ENCODE measurements at places on chromosomes 6 and 20.

- peak; percentile 91 for DNase-seq
Measured at GRCh38 chr6:152301765-152302568, 335.2 kb downstream of the SYNE1 start.

- DNase-seq: peak; percentile 47
Measured at GRCh38 chr20:51766994-51767866, 960 bp downstream of the ATP9A start.

GRCh38 chr6:34922177-34922663 is 33.2 kb downstream of the ANKS1A start:
- DNase-seq: no peak

- DNase-seq: no peak
Measured at GRCh38 chr6:98605705-98606104, 228.7 kb upstream of the POU3F2 start.

DNA sequence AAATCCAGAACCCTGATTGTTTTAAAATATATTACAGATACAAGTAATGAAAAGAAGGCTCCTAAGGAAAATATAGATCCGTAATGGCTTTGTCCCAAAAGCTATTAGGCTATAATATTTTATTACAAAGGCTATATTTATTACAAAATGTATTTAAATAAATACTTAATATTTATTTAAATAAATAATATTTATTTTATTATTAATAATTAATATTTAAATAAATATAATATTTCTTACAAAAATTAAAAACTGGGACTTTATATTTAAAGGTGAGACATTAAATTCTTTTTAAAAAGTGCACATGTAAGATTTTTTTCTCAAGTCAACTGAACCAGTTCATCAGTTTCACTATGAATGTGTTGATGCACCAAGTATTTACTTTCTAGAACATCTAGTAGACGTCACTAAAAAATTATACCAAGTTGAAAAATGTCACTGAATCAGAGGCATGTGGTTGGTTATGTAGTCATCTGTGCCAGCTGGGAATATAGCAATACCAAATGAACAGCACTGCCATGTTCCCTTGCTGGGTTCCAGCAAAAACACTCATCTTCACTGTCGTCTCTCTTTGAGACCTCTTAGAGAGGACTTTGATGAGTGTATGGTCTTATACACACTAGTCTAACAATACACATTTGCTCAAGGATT is 278.9 kb downstream of the ESR1 start:
- no peak for DNase-seq

- DNase-seq: no peak
Measured at GRCh38 chr6:39363280-39363679, 40.8 kb upstream of the KCNK16 start.

DNA sequence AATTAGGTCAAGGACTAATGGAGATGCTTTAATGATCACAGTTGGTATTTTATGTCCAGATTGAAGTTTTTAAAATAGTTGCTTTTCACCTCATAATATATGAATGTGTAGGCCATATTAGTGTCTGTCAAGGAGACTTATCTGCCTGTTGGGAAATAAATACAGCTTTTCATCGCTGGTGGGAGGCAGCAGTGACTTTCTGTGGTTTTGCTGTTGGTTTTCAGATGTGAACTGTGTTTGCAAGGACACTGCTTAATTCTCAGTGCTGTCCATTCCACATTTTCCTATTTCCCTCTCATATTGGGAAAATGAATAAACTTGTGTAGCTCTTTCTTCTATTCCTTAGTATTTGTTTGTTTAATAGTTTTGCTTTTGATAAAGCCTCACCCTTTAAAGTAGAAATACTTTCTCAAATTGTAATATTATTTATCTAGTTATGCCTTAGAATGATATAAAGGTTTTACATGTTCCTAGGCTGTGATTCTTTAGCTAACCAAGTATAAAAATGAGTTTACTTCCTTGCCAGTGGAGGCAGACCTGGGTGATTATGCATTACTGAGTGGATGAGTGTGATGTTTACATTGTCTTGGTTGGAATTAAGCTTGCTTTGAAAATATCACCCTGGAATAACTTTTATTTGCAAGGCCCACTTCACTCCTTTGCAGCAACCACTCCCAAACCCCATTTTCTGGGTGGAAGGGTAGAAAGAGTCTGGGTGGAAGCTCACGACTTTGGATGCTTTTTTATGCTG is 3.3 kb downstream of the PLCB4 start:
- no peak for DNase-seq

DNA sequence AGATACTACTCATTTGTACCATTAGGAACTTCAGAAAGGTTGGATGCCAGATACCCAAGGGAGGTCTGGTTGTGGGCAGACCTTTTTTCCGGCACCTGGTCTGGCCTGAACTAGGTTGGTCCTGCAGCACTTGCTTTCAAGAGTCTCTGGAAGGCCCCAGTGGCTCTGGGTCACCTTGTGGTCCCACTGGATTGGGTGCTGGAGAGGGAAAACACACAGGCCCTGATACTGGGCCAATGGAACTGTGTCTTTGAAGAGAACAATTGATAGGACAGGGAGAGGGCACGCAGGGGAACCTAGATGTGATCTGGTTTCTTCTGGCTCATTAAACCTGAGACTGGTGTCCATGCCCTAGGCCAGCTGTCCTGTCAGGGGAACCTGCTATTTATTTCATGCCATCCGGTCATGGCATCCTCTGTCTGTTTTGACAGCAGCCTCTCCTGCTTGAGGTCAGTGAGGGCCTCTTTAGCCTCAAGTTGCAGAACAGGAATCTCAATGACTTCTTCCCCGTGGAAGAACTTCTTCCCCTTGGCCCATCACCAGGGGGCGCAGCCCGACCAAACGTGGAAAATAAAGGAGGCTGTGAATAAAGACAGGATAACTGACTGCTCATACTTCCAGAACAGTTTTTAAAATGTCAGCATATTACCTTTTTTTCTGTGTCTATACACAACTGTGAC is 25.0 kb downstream of the TAF8 start:
- peak; percentile 57 for DNase-seq

DNA sequence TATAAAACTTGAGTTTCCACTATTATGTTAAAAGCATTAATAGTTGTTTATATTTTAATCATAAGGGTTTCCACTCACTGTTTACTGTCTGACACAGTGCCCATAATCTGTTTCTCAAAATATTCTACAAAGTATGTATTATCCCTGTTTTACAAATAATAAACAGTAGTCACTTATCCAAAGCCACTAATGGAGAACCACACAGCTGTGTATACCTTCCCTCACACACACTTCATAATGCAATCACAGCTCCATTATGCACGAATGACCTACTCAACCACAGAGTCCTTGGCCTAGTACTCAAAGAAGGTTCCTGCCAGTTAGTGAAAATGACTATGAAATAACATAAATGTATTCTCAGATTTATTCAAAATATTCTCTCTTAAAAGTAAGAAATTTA is 103.1 kb downstream of the EPB41L2 start:
- DNase-seq: no peak

- no peak for DNase-seq
Measured at GRCh38 chr20:31841928-31842327, 3.5 kb downstream of the FOXS1 start.

GRCh38 chr6:125489579-125490285 is 188.0 kb upstream of the HDDC2 start:
- no peak for DNase-seq

DNA sequence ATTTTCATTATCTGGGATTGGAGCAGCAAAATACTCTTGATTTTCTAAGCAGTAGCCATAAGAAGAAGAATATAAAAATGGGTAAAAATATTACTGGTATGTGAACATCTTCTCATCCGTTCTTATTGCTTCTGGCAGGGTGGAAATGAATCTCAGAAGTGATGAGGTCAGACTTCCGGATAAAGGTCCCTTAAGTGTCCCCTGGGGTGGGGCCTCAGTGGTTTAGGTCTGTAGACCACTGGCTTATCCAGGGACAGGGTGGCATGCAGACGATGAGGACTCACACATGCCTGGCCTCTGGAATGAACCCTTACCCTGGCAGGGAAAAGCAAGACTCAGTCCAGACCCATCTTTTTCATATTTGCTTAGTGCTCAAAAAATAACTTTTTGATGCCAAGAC is 143.3 kb downstream of the UST start:
- no peak for DNase-seq

- no peak for DNase-seq
Measured at GRCh38 chr6:37602346-37602745, 95.3 kb downstream of the MDGA1 start.

DNA sequence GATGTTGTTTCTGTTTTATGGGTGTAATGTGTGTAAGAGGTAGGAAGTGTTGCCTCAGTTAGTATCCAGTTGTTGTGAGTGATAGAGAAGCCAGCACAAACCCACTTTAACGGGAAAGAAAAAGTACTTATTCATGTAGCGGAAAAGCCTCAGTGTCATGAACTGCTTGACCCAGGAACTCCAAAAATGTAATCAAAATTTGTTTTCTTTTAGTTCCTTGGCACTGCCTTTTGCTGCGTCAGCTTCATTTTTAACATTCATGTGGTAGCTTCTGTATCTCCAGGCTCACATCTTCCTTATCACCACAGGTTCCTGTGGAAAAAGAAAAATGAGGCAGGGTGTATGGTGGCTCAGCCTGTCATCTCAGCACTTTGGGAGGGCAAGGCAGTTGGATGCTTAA is 46.4 kb upstream of the CCDC28A start:
- no peak for DNase-seq

DNA sequence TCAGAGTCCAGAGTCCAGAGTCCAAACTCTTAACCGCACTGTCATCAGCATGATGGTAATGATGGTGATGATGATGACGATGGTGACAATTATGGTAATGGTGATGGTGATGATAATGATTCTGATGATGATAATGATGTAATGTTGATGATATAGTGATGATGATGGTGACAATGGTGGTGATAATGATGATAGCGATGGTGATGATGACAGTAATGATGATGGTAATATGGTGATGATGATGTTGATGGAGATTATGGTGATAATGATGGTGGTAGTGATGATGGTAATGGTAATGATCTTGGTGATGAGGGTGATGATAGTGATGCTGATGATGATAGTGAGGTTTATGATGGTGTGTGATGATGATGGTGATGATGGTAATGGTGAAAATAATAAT is 367.8 kb upstream of the CDH4 start:
- no peak for DNase-seq

GRCh38 chr6:81556551-81556950 is 195.9 kb downstream of the TENT5A start:
- no peak for DNase-seq

DNA sequence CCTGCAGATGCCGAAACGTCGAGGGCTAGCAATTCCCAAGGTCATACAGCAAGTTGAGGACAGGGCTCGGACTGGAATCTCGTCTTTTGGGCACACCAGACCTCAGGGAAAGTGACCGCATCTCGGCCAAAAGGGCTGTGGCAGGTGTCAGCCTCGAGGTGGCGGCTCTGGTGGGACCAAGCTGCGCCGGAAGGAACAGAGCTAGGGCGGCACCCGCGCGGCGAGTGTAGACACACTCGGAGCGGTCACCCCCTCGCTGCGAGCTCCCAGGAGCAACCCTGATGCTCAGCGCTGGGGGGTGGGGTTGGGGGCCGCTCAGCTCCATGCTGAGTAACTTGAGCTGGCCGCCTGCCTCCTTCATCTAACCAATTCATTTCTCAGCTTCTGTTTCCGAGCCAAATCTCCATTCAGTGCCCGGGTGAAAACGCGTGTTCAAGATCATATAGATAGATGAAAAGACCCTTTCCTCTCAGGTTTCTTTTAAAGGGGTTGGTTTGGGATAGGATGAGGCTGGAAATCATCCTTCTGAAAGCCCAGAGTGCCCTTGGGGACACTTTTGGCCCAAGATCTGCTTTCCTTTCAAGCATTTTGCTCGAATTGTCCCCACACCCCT is 2.2 kb upstream of the TUBB2B start:
- DNase-seq: peak; percentile 21

DNA sequence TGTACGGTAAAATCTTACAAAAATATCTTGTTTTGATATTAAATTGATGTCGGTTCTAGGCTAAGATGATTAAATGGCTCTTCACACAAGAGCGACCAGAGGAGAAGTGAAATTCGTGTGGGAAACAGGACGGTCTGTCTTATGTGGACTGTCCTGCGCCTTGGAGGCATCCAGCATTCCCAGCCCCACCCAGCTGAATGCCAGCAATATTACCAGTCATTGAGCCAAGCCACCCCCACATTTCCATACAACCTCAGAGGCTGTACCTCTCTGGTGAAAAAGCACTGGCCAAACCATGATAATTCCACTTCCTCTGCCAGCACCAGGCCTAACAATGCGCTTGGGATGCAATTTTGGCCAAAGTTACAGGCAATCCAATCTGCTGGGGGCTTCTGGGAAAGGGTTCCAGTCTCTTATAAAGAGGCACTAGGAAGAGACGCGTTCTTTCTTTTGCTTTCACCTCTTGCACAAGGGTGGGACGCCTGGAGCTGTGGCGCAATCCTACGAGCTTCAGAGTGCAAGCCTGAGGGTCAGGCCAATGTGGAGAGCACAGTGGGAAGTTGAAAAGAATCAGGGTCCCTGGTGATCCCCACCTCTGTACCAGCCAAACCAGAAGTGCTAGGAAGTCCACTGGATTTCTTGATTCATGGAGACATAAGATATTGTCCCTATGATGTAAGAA is 213.1 kb downstream of the PREX1 start:
- DNase-seq: no peak

DNA sequence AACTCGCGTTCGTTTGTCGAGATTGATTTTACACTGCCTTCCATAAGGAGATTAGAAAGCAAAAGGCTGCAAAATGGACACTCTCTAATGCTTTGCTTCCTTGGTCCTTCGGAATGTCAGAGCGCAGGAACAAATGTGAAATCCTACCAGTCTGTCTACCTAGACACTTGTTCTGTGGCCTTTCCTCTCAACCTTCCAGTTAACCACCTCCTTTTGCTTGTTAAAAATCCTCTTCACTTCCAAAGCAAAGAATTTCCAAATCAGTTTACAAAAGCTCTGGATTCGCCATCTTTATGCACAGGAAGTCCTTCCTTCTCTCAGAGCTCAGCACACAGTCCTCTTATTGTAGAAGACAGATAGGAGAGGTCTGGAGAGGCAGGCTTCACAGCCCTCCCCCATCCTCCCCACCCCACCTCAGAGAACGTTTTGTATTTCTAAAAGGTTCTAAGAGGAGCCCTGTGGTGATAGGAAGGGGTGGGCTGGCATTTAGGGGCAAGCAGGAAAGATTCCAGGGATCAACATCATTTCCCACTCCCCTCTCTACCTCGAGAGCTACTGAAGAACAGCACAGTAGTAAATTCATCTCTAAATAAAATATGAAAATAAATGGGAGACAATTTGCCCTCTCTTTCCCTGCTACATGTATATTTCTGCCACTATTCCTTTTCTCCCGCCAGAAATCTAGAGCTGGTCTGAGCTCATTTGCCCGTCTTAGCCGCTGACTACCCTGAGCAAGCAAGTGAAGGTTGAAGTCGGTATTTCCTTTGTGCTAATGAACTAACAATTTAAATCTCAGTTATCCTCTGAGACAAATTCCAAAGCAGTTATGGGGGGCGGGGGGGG is 18.9 kb downstream of the TFAP2A start:
- no peak for DNase-seq

GRCh38 chr6:55794136-55794812 is 81.1 kb downstream of the BMP5 start:
- DNase-seq: no peak

GRCh38 chr6:37354526-37355384 is 972 bp downstream of the RNF8 start:
- DNase-seq: peak; percentile 12

- no peak for DNase-seq
Measured at GRCh38 chr20:63753381-63753780, 13.8 kb downstream of the SLC2A4RG start.

- no peak for DNase-seq
Measured at GRCh38 chr6:108454356-108454755, 106.4 kb upstream of the FOXO3 start.

GRCh38 chr20:41738604-41739206 is 120.5 kb upstream of the CHD6 start:
- peak; percentile 46 for DNase-seq

- DNase-seq: no peak
Measured at GRCh38 chr6:35300848-35301247, 3.2 kb downstream of the DEF6 start.

- DNase-seq: no peak
Measured at GRCh38 chr6:34616227-34616585, 60.1 kb upstream of the SPDEF start.
